Dermis microvascular lymphatic vessel endothelial cell (primary cell): ENCODE measurements at places on chromosomes 5 and 9. TPM values are rescaled to one million over a fixed set of nuclear protein-coding genes. Genes with fewer than 3 reads are reported as not detected.

- peak; percentile 63 for DNase-seq
Measured at GRCh38 chr5:65262096-65262495, 219.6 kb downstream of the ADAMTS6 start.

- no peak for DNase-seq
Measured at GRCh38 chr5:180607861-180608571, 16.7 kb upstream of the SCGB3A1 start.

ZDHHC11 gene
- 0.26 and 1.5 TPM in 2 replicates for total RNA-seq

LCN1 gene
- total RNA-seq = not detected in 2 replicates
